ENCODE measurements at places on chromosomes 13 and 19. TPM values are rescaled to one million over a fixed set of nuclear protein-coding genes. Genes with fewer than 3 reads are reported as not detected.

- no peak for DNase-seq
Observed at GRCh38 chr13:81104035-81104715, 763.2 kb upstream of the SPRY2 start.

DNA sequence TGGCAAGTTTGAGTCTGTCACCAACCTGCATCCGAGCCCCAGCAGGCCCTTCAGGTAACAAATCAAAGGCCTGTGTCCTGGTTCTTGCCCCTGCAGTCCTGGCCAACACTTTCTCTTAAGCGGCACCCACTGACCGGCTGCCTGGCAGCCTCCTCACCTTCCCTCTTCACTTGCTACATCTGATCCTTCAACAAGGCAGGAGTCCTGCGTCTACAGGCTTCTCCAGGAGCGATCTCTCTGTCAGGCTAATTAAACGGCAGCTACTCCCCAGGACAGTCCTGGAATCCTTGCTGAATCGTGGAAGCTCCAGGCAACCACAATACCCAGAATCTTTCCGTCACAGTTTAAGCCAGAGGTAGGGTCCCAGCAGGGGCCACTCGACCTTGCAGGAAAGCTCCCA is 41.1 kb upstream of the GAS6 start:
- no peak for DNase-seq

- DNase-seq: no peak
Observed at GRCh38 chr19:29643361-29643935, 21.8 kb upstream of the PLEKHF1 start.

- DNase-seq: no peak
Observed at GRCh38 chr19:8142513-8142900, 6.9 kb downstream of the FBN3 start.

- DNase-seq: no peak
Observed at GRCh38 chr19:19777692-19778091, 43.9 kb downstream of the ZNF506 start.

DNA sequence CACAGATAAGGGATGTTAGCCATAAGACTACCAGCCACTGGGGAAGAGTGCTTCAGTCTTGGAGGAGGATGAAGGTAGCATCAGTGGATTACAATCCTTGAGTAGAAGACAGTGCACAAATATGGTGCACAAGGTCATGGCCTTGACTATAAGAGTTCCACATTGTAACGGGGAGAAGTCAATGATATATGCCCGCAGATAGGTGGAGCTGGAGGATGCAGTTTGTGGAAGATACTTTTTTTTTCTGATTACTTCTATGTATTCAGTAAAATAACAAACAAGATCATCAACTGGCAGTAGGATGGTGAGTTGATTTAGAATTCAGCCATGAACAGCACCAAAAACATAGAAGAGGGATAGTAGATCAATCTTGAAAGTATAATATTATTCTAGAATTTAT is 926.8 kb upstream of the MIR17HG start:
- DNase-seq: no peak

DNA sequence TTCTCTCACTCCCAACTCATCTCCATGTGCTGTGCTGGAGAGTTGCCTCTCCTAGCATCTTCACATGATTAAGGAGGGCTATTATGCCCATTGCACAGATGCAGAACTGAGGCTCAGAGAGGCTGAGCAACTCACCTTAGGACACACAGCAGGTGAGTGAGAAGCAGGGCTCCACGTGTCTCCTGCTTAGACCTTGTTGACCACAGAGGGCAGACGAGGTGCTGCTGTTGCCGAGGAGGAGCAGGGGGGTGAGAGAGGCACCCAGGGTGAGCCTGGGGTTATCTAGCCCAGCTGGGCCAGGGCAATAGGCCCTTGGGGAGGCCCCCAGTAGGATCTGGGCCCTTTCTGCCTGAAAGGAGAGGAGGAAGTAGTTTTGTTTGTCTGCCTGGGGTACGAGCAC is 2.4 kb upstream of the HSH2D start:
- DNase-seq: no peak

- peak; percentile 14 for DNase-seq
Observed at GRCh38 chr13:21579754-21580316, 24.1 kb downstream of the MICU2 start.

- peak; percentile 84 for DNase-seq
Observed at GRCh38 chr19:45499196-45500180, 1.2 kb downstream of the PPM1N start.

ZNF628 gene
- total RNA-seq: 9.0 TPM

GJB2 gene
- total RNA-seq: 5.9 TPM

ZNF28 gene
- total RNA-seq: 17.8 TPM

TNFSF9 gene
- total RNA-seq: 3.4 TPM

TMEM38A gene
- 1.6 TPM for total RNA-seq

KLF1 gene
- total RNA-seq: 0.19 TPM

DPF1 gene
- total RNA-seq: 0.99 TPM

All from activated T-cell treated with anti-CD3 and anti-CD28 coated beads, Interleukin-2, amount 50 U/mL, for 72 hours (primary cell).